ENCODE measurements at places on chromosomes 5 and 9.

DNA sequence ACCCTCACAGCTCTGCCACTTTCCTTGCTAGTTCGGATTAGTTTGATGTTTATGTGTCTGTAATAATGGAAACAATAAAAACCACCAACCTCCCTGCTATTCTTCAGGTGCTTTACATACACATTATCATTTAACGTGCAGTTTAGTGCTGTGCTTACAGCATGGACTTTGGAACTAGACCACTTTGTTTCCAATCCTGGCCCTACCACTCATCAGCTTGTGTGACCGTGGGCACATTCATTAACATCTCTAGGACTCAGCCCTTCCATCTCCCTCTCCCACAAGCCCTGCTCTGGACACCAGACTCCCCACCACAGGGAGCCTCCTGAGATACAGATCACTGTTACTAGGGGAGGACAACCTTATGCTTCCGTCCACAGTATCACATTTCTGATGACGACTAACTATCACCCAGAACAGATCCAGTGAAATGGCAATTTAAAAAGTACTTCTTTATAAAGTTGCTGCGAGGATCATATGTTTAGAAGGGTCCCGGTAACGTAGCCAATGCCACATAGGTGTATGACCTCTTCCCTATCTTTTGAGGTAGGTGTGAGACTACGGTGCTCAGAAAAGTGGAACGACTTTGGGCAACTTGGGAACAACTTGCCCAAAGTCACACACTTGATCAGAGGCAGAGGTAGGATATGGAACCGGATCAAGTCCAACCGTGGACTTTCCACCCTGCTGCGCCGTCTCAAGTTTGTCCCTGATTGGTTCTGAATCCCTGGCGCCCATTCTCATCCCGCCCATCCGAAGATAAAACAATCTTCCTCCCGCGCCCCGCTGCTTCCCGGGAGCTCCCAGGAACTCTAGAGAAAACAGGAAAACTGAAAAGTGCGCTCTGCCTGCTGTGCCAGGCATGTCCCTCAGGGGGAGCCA, 132.4 kb upstream of the NIPBL start:
- DNase-seq: no peak

- no peak for DNase-seq
These were observed 5.0 kb downstream of the SMAD5 start for GRCh38 chr5:136137497-136138220.

DNA sequence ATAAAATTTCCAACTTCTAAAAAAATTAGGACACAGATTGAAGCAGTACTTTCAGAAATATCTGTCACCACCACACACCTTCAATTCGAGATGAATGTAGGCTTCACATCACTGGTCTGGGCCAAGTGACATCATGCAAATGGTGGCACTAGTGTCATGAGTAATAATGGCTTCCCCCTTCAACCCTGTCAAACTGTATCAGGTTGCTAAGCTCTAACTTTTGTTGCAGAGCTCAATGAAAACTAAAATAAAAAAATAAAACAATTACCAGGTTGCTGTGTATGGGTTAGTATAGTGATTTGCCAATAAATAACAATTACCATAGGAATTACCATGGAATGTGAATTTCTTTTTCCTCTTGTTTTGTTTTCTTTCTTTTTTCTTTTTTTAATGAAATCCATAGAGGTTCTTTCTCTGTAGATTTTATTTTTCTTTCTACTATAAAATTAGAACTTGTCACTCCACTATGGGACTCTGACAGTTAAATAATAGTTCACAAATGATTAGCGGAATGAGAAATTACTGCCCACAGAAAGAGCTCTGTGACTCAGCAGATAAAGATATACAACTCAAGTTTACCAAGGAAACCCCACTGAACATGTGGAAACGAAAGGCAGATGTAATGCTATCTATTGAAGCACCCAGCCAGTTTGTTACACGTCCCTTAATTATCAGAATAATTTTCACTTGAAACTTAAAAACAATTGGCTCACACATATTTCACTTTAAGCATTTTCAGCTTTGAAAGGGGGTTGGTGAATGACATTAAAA, 783.8 kb upstream of the WWC1 start:
- no peak for DNase-seq

- DNase-seq: no peak
These were observed 347.1 kb downstream of the EBF1 start for GRCh38 chr5:158752656-158752973.

DNA sequence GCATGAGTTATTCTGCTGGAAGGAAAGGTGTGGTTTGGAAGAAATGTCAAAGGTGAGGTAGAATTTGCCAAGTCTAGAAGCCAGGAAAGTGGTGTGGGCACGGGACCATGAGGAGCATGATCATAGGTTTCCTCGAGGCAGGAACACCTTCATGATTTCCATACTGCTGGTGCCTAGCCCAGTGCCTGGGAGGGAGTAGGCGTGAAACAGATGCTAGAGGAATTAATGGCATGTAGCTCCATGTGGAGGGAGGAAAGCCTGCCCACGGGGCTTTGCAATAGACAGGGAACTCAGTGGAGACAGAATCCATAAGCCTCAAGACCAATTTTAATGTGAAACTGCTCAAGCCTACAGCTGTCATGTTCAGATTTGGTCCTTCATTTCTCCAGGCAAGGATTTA, 35.1 kb downstream of the TTLL11 start:
- DNase-seq: no peak

DNA sequence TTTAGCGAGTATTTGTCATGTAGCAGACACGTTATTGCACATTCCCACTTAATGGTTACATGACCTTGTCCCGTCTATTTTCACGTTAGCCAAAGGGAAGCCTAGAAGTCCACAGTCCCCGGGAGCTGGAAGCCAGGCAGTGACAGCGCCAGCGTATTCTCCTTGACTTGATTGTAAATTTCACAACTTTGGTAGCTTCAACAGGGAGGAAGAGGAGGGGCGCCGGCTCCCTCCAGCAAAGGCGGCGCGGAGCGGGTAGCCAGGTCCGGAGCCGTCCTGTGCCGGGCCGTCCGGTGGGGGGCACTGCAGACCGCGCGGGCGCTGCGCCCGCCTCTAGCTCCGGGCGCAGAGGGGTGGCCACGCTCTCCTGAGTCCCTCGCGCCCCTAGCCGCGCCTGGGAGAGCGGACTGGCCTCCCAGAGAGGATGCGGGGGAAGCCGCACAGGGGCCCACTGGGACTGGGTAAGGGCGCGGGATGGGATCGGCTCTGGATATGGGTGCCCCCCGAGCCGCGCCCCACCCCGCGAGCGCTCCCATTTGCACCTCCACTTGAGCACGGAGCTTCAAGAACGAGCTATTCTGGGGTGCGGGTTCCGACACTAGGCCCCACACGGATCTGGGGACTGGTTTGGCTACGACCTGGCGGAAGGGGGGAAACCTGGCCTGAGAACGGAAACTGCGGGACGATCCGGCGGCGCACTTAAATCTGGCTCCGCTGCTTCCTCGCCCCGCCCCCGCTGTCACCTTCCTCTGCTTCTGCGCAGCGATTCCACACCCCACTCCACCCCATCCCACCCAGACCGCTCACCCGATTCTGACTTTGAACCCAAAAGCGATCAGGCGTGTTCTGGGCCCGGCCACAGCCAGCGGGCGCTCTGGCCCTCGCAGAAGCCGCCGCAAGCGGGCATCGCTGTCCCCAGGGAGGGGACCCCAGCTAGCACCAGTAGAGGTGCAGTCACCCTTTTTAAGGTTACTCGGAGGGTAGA, 23.8 kb downstream of the KLF4 start:
- no peak for DNase-seq

- no peak for DNase-seq
These were observed 517.5 kb upstream of the FAM174A start for GRCh38 chr5:100017520-100018262.

DNA sequence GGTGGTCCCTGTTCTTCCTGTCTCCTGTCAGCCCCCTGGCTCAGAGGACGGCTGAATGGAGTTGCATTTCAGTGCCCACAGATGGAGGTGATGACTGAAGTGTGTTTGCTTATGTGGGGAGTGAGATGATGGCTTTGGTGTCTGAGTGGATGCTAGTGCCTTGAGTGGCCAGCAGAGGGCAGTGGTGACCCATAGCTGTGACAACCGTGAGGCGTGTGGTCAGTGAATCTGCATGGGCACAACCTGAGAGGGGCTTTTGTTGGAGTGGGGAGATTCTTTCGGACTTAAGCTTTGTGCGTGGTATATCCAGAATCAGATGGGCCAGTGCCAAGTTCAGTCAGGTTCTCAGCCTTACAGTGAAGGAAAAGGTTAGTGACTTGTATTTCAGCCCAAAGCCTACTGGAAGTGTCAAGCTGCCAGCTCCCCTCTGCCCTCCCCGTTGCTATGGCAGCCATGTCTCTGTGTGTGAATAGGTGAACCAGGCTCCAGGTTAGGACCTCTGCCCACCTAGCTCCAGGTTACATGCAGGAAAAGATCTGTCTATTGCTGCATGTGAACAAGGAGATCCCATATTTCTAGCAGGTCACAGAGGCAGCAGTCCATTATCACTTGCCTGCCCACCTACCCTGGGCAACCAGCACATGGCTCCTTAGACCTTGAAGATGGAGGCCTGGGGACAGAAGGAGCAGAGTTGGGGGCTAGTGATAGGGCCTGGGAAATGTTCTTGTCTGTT, 14.7 kb upstream of the CXXC5 start:
- DNase-seq: peak; percentile 67

DNA sequence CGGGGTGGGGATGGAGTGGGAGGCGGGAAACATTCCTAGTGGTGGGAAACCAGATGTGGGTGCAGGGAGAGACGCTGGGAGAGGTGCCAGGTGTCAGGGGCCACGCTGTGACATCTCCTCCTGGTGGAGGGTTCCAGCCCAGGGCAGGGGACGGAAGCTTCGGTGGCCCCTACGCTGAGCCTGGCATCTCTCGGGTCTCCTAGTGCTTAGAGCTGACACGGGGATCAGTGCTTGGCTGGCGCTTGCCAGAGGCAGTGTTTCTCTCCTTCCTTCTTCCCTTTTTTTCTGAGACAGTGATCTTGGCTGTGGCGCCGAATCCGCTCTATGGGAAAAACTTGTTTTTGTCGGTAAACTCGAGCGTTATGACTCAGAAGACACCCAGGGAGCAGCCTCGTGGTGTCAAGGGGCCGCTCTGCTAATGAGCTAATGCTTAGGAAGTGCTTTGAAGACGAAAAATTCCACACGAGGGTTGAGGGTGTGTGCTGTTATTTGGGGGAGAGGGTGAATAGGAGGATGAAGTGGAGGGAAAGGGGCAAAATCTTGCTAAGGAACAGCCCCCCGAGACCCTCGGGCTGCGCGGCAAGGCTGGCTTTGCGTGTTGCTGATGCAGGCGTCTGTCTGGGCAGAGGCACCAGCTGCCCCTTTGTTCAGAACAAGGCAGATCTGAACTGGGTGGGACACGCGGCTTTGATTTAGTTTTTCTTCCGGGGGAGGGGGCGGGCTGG, 20.4 kb upstream of the IER5L start:
- DNase-seq: no peak

DNA sequence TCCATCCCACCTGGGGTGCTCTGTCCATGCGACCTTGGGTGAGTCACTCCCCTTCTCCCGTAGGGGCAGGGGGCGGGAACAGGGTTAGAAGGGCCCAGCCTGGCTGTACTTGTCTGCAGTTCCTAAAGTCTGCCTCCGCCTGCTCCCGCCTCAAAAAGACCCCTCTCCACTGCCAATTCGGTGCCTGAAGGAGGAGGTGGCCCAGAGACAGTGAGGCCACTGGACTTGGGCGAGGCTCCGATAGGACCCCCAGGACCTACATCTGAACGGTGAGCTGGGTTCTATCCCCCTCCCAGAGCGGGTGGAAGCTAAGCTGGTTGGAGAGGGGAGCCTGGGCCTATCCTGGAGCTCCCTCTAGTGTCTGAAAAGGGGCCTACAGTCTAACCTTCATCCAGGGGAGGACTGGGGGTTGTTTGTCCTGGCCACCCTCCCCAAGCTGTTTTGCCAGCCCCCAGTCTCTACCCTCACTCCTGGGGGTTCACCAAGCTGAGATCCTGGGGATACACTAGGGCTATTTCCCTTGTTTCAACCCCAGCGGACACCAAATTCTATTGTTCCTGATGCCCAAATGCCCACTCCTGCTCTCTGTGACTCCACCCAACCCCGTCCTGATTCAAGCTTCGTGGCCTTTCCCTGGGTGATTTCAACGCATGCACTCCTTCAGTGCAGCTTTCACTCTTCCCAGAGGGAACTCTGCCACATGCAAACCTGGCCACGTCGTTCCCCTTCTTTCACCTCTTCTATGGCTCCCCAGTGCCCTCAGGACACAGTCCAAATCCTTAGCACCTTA, 6.1 kb upstream of the CRB2 start:
- peak; percentile 65 for DNase-seq

- no peak for DNase-seq
These were observed 10.2 kb upstream of the ERMP1 start for GRCh38 chr9:5842929-5843793.

Data from activated CD8-positive, alpha-beta memory T cell treated with anti-CD3 and anti-CD28 coated beads, Interleukin-2, amount 50 U/mL, for 4 hours (primary cell).